Left lung (tissue), 14 donors: ENCODE measurements at places on chromosomes 16 and 17. TPM values are rescaled to one million over a fixed set of nuclear protein-coding genes. Genes with fewer than 3 reads are reported as not detected.
A peak's percentile ranks its signal among the peaks of the same experiment; 100 is the strongest.

DNA sequence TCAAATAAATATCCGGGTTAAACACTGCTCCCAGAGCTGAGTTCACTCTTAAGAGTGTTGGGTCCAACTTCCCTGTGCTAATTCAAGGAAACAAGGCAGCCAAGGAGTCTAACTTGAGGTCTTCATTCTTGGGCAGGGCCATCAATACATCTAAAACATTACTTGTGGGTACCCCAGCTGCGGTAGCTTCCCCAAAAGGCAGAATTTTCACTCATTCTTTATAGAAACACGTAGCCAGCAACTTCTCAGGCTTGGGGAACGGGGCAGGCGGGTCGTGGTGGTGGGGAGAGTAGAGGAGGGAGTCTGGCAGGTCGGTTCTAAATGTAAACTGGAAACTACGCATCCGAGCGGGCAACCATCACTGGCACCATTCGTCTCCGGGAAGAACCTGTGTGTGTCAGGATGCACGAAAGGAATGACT, 666 bp upstream of the METTL9 start:
- peak; percentile 74 for DNase-seq

- no peak for DNase-seq
Observed at GRCh38 chr17:30532871-30533270, 55.7 kb downstream of the GOSR1 start.

- DNase-seq = peak; percentile 66
Observed at GRCh38 chr17:65537845-65538674, 23.4 kb downstream of the AXIN2 start.

DNA sequence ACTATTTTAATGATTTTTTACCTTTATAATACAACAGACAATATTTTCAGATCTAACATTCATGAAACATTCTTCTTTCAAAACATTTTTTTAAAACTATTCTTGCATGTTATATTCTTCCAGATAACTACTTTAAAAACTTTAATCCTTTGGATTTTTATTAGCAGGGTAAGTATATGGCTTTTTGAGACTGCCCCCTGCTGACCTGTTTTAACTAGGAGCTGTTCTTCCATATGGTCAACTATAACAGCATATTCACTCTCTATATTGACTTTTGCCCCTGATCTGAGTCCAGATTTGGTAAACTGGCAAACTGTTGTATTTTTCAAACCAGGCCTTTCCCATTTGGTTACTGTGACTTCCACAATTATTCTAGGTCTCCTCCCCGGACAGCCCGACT, 16.5 kb downstream of the ZNF18 start:
- DNase-seq = no peak

- no peak for DNase-seq
Observed at GRCh38 chr16:12685806-12686205, 117.9 kb downstream of the CPPED1 start.

DNA sequence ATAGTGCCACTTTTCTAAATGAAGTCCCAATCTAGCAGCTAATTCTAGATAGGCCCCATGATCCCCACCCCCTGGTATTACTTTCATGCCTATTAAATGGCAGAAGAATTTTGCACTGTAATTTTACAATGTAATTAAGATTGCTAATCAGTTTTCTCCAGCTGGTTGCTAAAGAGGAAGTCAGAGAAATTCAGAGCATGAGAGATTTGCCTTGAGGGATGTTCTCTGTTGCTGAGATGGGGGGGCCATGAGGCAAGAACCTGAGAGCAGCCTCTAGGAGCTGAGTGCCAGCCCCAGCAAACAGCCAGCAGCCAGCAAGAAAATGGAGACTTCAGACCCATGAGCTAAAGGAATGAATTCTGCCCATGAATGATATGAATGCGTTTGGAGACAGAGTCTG, 38.9 kb downstream of the SHCBP1 start:
- DNase-seq = no peak

DNA sequence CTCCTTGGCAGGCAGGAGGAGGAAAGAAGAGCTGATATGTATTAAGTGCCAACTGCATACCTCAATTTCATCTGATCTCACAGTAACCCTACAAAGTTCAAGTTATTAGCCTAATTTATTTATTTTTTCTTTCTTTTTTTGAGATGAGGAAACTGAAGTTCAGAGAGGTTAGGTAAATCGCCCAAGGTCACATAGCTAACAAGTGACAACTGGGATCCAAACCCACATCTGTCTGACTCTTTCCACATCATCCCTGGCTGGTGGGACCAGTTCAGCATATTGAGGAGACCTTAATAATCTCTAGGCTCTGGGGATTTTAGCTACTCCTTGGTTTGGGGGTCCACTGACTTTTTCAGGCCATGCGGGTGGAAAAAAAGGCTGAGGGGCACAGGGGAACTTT, 60.9 kb downstream of the CYB5B start:
- DNase-seq = no peak

- no peak for DNase-seq
Observed at GRCh38 chr17:20266806-20267458, 200.4 kb downstream of the LGALS9B start.

MT4 gene
- not detected for polyA plus RNA-seq

ACAP1 gene
- polyA plus RNA-seq = 8.6 TPM

AARSD1 gene
- 71.2 TPM for polyA plus RNA-seq

XYLT1 gene
- 8.4 TPM for polyA plus RNA-seq

TBKBP1 gene
- polyA plus RNA-seq = 28.8 TPM

MPV17L gene
- polyA plus RNA-seq = 7.0 TPM

CCT6B gene
- polyA plus RNA-seq = 2.9 TPM

MEIOB gene
- 0.72 TPM for polyA plus RNA-seq

ZP2 gene
- 2.2 TPM for polyA plus RNA-seq
